ENCODE measurements at places on chromosomes 2 and 18. TPM values are rescaled to one million over a fixed set of nuclear protein-coding genes. Genes with fewer than 3 reads are reported as not detected.

DNA sequence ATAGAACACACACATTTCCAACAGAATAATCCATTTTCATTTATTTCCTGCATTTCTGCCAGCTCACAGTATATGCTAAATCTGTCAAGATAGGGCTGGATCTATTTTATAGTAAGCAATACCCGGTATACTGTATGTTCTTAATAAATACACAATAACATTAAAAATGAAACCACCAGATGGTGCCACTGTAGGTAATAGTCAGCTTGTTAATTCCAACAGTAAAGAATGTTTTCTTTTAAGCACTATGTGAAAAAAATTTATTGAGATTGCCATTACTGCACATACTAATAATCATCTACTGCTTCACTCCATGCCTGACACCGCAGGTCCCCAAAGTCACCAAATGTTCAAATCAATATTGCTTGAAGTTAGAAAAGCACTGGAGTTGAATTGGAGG lies 131.5 kb upstream of the PGAP1 start:
- no peak for DNase-seq

The AOX1 gene
- total RNA-seq, result 7.7 TPM

- no peak for DNase-seq
Measured at GRCh38 chr2:85257970-85258605, 69.7 kb downstream of the TGOLN2 start.

DNA sequence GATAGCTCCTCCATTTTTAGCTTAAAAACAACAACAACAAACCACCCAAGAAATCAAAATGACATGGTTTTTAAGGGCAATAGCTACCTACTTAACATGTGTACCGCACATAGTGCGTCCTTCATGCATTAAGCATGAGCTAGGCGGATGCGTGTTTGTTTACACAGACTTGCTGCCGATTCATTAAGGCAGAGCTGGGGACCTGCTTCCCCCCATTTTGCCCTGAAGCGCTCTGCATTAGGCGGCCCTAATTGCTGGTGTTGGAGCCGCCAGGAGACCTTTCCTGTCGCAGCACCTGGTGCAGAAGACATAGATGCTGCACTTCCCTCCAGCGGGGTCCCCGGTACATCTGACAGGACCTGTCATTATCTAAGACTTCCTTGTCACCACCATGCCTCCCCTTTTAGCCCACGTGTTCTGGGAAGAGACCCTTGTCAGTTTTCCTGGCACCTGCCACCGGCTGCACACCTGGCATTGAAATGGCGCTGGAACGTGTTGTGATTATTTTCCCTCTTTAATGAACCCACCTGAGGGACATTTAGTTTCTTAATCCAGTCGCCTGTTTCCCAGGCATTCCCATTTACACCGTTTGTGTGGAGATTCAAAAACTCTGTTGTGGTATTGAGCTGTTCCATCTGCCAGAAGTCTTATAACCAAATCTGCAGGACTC lies 261.1 kb upstream of the RAB12 start:
- DNase-seq, result no peak

The IL36B gene
- total RNA-seq, result 2.4 TPM

Data from umbilical cord (tissue), 2 donors.